ENCODE measurements at places on chromosomes 16 and 17. TPM values are rescaled to one million over a fixed set of nuclear protein-coding genes. Genes with fewer than 3 reads are reported as not detected.

Gene CCDC78
- total RNA-seq: 16.2 TPM

Gene ARHGAP44
- total RNA-seq: 0.61 TPM

Gene TBC1D3K
- total RNA-seq: not detected

DNA sequence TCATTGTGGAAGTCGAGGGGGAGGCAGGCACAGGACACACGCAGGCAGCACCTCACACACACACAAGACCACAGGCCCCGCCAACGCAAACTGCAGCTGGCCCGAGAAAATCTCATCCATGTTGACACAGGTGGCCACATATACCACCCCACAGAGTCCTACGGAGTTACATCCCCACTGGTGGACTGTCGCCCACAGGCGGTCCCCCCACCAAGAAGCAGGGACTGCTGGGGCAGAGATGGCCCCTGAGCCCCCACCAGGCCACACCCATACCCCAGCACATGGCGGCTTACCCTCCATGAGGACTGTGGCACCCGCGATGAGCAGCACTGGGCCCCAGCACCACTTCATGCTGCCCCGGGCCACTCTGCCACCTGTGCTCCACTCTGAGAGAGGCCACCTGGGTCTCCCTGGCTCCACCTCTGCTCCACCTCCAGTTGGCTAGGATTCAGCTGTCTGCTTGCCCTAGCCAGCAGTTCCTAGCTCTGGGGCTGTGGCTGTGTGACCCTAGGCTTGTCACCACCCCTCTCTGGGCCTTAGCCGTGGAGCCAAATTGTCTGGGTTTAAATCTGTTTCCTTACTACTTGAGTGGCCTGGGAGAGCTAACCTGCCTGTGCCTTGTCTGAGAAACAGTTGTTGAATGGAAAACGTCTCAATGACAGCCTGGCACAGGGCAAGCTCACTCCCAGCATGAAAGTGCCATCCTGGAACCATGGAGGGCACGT lies at the start of gene PRSS53:
Gene PRSS53, minus strand, starts transcription at position 485 of the 725 bp plus-strand sequence. Its CDS starts 134 bp downstream, at position 351.
- no peak for DNase-seq

GRCh38 chr17:32285746-32286517 lies 20.3 kb downstream of the RHBDL3 start:
- no peak for DNase-seq

All from GM12878 (cell line).